T1000 (cell line): ENCODE measurements at places on chromosomes 5 and 9.

- DNase-seq: no peak
Observed at GRCh38 chr5:172833372-172833685, 722 bp upstream of the ERGIC1 start.

GRCh38 chr9:77916820-77917219 is 114.8 kb downstream of the GNAQ start:
- DNase-seq: no peak

GRCh38 chr9:114621975-114622609 is 11.0 kb downstream of the TMEM268 start:
- DNase-seq: no peak

- DNase-seq: no peak
Observed at GRCh38 chr5:110321117-110321516, 405.4 kb downstream of the TMEM232 start.

DNA sequence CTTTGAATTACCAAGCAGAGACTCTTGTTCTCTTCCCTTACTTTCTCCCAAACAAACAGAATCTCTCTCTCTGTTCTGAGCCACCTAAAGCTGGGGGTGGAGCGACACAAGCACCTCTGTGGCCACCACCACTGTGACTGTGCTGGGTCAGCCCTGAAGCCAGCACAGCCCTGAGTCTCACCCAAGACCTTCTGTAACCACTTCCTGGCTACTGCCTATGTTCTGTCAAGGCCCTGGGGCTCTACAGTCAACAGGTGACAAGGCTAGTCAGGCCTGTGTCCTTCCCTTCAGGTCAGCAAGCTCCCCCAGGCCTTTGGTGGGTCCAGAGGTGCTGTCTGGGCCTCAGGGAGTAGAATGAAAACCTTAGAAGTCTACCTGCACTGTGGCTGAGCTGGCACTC is 26.1 kb upstream of the SLC28A3 start:
- no peak for DNase-seq

DNA sequence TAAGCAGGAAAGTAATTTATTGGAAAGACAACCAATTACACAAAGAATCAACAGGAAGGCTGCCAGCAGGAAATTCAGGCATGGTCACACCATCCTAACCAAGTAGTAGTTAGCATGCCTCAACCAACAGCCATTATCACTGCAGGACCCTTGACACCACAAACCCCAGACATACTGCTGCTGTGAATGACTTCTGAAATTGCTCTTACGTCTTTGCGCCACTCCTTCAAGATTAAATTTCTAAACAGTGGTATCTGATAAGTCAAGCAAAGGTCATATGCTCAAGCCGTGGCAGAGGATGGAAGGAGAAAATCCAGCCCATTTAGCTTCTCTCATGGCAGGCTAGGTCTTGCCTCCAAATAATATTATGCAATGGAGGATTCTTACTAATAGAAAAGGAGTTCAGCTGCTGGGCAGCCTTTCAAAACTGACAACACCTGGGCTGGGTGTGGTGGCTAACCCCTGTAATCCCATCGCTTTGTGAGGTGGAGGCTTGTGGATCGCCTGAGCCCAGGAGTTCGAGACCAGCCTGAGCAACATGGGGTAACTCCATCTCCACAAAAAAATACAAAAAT is 5.0 kb upstream of the PTGER4 start:
- DNase-seq: no peak

- DNase-seq: no peak
Observed at GRCh38 chr5:78137290-78137689, 157.2 kb downstream of the AP3B1 start.

DNA sequence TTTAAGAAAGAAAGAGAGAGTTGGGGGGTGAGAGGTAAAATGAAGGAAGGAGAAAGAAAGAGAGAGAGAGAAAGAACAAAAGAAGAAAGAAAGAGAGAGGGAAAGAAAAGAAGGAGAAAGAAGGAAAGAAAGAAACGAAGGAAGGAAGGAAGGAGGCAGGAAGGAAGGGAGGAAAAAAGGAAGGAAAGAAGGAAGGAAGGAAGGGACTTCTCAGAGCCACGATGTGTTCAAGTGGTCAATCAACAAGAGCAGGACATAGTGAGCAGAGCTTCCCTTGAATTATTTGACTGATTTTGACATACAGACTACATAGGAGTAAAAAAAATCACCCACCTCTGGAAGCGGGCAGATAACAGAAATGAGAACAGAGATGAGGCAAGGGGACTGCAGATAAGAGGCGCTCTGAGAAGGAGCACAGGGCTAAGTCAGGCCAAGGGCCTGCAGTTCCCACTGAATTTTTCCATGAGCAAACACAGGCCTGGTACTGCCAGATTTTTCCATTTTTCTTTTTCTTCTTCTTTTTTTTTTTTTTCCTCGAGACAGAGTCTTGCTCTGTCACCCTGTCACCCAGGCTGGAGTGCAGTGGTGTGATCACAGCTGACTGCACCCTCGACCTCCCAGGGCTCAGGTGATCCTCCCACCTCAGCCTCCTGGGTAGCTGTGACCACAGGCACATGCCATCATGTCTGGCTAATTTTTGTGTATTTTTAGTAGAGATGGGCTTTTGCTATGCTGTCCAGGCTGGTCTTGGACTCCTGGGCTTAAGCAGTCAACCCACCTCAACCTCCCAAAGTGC is 77.7 kb upstream of the IL17B start:
- no peak for DNase-seq

GRCh38 chr9:137206602-137207001 is 1.1 kb downstream of the NDOR1 start:
- no peak for DNase-seq

- peak; percentile 52 for DNase-seq
Observed at GRCh38 chr9:71683598-71684235, 84.6 kb downstream of the CEMIP2 start.

- no peak for DNase-seq
Observed at GRCh38 chr9:116549786-116550660, 137.1 kb upstream of the TRIM32 start.

DNA sequence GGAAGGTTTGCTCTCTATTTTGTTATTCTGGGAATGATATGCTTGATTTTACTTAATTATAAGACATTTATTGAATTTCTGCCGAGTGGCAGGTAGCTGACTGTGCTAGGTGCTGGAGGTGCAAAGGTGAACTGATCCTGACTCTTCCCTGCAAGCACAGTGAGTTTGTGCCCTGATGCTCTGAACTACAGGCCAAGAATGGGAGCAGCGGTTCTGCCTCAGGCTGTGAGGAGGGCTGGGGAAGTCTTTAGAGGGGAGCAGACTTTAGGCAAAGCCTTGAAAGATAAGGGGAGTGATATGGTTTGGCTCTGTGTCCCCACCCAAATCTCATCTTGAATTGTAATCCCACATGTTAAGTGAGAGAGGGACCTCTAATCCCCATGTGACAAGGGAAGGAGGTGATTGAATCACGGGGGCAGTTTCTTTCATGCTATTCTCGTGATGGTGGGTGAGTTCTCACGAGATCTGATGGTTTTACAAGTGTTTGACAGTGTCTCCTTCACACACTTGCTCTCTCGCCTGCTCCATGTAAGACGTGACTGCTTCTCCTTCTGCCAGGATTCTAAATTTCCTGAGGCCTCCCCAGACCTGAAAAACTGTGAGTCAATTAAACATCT is 73.1 kb downstream of the NDFIP1 start:
- DNase-seq: no peak

DNA sequence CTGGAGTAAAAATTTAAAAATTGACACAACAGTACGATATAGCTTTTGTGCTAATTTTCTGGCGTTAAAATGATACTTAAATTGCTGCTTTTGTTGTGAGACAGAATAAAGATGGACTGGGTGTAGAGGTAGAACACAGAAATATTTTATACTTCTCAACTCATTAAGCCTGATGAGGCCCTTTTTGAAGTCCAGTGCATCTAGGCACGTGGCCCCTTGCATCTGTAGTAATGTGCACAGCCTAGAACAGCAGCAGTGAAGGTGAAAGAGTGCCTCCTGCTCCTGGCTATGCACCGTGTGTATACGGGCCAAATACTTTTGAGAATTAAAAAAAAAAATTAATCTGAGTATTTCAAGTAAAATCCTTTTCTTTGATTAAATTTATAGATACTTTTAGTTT is 115.6 kb downstream of the XRCC4 start:
- no peak for DNase-seq

DNA sequence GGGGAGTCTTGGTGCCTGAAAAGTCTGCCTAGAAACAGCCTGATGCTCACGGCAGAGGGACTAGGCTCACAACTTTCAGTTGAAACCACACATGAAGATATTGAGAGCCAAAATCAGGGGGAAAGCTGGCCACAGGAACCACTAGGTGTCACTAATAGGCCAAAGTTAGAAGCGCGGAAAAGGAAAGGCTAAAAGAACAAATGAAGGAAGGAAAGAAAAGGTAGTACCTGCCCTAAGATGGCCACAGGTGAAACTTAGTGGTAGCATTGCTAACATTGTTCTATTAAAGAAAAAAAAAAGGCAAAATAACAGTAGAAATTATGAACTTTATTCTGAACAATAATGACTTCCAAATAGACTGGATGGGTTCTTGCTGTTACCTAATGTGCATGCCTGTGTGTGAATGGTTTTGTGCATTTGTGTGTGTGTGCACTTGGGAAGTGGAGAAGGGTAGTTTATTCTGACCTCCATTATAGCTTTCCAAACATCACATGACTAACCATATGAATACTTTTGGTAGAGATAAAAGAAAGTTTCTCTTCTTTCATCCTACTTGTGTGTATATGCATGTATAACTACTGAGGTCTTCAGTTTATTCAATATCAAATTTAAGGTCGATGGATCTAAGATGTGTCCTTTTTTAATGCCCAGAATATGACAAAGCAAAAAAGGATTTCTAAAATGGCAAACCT is 2.1 kb upstream of the RFESD start:
- DNase-seq: peak; percentile 9

DNA sequence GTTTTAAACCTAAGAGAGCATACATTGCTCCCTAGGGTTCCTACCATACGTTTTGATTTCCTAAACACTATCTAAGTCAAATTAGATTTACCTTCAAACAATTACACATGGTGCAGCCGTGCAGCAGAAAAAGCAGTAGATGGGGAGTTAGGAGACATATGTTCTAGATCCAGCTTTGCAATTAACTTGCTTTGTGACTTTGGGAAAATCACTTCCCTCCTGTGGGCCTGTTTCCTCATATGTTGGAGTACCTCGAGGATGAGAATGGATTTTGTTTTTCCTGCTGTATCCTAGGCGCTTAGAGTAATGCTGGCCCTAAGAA is 711 bp downstream of the MRPL50 start:
- no peak for DNase-seq

DNA sequence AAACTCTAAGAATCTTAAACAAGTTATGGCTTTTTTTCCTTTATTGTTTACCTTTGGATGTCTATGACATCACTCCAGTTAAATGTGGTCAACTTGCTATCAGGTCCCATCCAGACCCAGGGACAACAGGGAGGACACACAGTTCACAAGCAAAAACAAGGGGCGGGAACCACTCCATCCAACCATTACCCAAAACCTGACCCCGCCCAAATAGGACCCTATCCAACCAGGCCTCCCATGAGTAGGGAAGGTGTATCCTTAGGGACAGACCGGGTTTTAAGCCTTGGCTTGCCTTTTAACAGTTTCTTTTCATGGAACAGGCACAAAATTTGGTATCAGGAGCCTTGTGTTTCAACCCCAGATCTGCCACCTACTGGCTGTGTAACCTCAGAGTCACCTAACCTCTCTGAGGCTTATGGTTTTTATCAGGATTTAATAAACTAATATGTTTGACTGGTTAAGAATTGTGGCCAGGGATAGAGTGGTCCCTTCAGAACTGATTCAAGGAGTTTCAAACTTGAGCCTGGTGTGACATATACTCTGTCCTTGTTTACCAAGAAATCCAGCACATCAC is 127.7 kb upstream of the RAD23B start:
- DNase-seq: no peak

DNA sequence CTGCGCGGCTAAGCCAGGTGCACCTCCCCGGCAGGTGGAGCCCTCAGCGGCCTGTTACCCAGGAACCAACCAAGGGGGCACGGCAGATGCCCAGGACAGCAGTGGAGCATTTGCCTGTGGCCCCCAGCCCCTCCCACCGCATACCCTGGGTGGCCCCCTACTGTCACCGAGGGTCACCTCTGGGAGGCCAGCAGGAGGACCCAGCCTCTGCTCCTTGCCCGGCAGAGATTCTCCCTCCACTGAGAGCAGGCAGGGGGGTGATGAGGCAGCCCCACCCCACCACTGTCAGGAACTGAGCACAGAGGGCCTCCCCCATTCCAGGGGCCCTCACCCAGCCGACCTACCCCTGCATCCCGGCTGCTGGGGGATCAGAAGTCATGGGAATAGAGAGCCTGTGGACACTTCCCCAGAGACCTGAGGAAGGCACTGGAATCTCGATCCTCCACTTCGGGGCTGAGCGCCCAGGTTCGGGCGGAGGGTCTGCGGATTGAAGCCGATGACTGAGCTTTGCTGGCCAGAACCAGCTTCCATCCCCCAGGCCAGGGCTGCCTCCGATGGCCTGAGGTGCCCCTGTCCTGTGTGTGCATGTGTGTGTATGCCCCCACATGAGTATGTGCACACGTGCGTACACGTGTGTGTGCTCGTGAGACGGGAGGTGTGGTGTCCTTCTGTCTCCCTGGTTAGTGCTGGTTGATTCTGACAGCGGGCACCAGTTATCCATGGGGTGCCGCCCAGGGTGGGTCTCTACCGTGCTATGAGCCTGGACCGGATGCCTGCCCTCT is at the start of gene QRFP:
QRFP (minus strand) TSS at position 580 of the 782 bp plus-strand sequence. CDS start 2,974 bp downstream, outside the sequence.
- DNase-seq: no peak

GRCh38 chr5:16552666-16553343 is 64.0 kb downstream of the RETREG1 start:
- no peak for DNase-seq

GRCh38 chr9:123376218-123377071 is 20.4 kb downstream of the CRB2 start:
- DNase-seq: no peak
